ENCODE measurements at places on chromosomes 1 and 21.

DNA sequence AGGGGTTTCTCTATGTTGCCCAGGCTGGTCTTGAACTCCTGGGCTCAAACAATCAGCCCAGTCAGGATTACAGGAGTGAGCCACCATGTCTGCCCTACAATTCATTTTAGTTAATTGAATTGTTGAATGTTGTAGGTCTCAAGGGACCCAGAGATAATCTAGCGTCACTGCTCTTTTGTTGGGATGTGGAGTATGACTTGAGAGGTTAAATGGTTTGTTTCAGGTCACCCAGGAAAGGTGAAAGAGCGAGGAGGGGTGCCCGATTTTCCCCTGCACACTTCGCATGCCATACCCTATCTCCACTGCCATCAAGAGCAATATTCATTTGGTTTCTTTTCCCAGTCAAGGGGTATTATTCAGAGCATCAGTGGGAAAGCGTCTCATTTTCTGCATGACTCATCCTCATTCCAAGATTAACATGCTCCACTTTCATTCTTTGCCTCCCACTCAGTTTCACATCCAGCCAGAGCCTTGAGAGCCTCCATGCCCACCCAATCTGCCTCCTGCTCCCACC is 13.1 kb upstream of the SLC30A1 start:
- no peak for DNase-seq

GRCh38 chr1:234550341-234551031 is 59.5 kb downstream of the IRF2BP2 start:
- no peak for DNase-seq

- DNase-seq: no peak
Observed at GRCh38 chr1:59100708-59101374, 196.1 kb upstream of the FGGY start.

DNA sequence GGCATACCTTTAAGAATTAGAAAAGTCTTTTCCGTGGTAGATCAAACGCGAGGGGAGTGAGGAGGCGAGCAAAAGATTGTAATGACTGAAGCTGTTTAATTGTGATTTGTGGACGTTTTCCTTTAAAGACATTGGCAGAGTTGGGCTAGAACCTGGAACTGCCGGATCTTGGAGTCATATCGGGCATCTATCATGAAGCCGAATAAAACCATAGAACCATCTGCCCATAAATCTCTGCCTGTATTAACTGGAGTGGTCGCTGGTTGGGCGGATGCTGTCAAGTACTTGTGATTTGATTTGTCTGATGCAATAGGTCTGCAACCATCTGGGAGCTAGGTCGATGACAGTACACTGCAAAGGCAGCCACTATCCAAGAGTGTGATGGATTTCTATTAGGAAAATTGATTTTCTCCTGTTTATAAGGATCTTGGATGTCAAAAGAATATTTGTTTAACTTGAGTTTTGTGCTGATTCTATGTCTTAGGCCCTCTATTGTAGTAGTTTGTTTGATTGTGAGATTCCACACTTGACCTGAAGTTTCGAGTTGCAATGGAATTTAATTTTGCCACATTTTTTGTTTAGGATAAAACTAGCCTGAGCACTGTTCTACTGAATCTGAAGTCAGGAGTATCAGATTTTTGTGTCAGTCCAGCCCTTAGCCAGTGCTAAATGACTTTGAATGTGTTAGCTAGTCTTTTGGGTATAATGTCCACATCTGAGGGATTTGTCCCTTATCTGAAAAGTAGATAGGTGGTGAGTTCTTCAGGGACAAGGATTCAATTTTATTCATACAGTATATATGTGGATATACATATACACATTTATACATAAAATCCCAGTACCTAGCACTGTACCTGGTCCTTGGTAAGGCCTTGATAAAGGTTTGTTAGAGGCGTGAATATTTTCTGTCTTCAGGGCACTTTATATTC is 1.2 kb downstream of the SARS1 start:
- DNase-seq: peak; percentile 17

- DNase-seq: no peak
Observed at GRCh38 chr1:211345719-211346118, 19.1 kb downstream of the TRAF5 start.

GRCh38 chr1:22702296-22703085 is 8.1 kb upstream of the EPHB2 start:
- DNase-seq: no peak

DNA sequence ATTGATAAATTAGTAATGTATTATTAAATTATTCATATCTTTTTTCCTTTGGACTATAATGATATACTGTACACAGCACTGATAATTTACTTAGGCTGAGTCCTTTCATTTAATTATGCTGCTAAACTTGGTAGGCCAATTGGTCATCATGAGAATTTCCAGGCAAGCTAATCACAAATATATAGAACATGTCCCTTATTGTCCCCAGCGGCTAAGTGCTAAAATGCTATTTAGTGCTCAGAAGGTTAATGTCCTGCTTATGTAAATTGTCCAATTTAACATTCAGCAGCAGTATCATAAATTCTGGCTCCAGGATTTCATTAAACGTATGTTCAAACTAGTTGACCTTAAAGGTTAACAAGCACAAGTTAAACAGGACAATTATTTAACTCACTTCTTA is 30.0 kb upstream of the RRP15 start:
- DNase-seq: no peak

DNA sequence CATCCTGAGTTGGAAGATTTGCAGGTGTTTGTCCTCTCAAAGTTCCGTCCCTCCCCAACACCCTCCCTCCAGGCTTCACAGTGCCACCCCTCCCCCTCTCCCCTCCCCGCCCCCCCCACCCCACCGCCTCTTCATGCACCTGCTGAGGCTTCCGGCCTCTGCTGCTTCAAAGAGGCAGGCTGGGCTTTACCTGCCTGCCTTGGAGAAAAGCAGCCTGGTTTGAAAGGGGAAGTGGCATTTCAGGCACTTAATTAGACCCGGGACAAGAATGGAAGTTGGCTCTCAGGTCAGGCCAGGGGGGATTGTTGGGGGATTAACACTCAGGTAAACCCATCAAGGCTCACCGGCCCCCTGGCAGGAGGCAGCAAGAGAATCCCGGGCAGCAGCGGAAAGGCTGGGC is 21.1 kb downstream of the PAX7 start:
- no peak for DNase-seq

- DNase-seq: no peak
Observed at GRCh38 chr1:108142773-108143394, 57.3 kb downstream of the SLC25A24 start.

GRCh38 chr1:204704794-204705492 is 19.4 kb upstream of the LRRN2 start:
- no peak for DNase-seq

GRCh38 chr1:111990026-111990877 is 784 bp upstream of the KCND3 start:
- DNase-seq: no peak

- no peak for DNase-seq
Observed at GRCh38 chr1:231420299-231420958, 1.7 kb downstream of the EGLN1 start.

GRCh38 chr1:18723701-18724411 is 93.2 kb downstream of the PAX7 start:
- DNase-seq: no peak

GRCh38 chr1:74523873-74524480 is 11.6 kb upstream of the LRRC53 start:
- DNase-seq: no peak

- DNase-seq: peak; percentile 72
Observed at GRCh38 chr1:225454733-225455132, 26.9 kb upstream of the LBR start.

DNA sequence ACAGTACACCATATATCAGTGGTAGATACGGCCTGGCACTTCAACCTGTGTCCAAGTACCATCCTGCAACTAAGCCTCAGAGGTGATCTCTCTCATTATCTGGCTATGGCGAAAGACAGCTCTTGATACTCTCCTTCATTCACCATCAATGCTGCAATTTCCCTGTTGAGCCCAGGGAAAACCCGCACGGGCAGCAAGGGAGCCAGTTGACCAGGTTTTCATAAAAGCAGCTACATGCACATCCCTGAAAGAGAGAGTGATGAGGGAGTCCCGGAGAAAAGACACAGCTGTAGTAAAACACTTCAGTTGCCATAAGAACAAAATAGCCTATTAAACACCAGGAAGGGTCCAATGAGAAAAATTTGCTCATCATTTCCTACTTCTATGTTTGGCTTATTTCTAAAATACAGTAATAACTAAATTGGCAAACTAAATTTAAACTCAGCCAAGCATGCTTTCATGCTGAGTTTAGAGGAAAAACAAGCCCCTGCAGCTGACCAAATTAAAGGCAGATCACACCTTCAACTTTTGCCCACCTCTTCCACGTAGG is 68.3 kb downstream of the CAPZB start:
- no peak for DNase-seq

- no peak for DNase-seq
Observed at GRCh38 chr1:107105914-107106313, 34.9 kb upstream of the NTNG1 start.

DNA sequence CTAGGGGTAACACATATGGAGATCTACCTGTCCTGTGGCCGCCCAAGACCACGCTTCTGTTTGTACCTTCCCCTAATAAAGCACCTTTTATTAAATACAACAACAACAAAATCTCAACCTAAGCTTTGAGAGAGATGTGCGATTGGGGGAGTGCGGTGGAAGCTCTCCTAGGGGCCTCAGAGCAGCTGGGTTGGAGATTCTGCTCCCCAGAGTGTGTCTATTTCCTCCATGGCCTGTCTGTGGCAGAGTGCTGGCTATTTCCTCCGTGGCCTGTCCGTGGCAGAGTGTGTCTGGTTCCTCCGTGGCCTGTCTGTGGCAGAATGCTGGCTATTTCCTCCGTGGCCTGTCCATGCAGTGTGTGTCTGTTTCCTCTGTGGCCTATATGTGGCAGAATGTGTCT is 139.3 kb upstream of the IPO9 start:
- no peak for DNase-seq

DNA sequence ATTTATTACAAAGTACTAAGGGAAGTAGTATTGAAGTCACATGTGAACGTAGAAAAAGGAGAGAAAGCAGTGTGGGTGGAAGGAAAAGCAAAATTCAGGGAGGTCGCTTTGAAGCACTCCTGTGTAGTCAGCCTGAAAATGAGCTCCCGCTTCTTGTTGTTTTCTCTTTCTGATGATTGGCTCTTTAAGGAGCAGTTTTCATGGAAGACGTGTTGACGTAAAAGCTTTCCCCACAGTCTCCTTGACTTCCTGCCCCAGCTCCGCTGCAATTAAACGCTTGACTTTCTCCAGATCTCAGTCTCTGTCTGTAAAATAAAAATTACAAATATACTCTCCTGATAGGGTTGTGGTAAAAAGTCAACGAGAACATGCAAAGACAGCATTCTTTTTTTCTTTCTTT is 661.5 kb upstream of the ZP4 start:
- DNase-seq: no peak

- no peak for DNase-seq
Observed at GRCh38 chr1:220872296-220872695, 6.9 kb upstream of the HLX start.

DNA sequence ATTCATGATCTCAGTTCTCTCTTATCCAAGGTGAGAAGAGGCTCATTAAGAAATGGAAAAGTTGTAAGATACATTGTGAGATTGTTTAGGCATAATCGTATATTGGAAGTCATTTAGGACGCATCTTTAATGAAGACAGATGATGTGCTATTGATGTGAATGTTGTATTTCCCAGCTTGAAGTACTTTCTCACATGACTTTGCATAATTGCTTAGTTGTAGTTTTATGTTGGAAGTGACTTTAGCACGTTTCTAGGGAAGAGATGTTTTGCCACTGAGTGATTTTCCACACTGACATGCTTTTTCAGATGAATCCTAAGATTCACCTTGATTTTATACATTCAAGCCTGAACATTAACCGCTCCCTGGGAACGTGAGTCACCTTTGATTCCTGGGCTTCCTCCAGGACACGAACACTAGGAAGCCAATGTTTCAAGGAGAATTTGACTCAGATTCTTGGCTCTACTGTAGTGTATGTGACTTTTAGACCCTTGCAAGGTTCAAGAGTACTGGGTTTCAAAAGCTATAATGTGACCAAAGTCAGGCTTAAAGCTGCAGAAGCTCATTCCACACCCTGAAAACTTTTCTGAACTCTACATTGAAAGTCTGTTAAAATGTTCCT is 27.9 kb downstream of the ANGEL2 start:
- no peak for DNase-seq

DNA sequence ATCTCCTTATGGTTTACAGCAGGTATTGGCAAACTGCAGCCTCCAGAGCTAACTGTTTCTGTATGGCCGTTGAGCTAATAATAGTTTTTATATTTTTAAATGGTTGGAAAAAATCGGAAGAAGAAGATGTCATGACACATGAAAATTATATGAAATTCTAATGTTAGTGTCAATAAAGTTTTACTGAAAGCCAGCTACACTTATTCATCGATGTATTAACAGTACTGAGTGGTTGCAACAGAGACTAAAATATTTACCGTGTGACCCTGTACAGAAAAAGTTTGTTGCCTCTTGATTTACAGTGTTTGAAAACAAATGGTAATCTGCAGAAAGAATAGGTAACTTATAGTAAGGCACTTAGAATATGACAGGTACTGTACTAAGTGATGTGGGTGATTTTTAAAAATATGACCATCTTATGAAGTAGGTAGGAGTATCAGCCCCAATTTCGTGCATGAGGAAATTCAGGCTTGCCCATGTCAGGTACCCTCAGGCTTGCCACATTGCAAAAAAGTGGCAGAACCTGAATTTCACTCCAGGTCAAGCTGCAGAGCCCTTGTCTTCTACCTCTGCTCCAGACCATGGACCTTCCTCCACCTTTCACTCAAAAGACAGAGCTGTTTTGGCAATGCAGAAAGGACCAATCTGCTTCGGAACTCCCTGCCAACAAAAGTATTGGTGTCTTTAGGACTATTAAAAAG is 311.9 kb upstream of the RUNX1 start:
- no peak for DNase-seq

DNA sequence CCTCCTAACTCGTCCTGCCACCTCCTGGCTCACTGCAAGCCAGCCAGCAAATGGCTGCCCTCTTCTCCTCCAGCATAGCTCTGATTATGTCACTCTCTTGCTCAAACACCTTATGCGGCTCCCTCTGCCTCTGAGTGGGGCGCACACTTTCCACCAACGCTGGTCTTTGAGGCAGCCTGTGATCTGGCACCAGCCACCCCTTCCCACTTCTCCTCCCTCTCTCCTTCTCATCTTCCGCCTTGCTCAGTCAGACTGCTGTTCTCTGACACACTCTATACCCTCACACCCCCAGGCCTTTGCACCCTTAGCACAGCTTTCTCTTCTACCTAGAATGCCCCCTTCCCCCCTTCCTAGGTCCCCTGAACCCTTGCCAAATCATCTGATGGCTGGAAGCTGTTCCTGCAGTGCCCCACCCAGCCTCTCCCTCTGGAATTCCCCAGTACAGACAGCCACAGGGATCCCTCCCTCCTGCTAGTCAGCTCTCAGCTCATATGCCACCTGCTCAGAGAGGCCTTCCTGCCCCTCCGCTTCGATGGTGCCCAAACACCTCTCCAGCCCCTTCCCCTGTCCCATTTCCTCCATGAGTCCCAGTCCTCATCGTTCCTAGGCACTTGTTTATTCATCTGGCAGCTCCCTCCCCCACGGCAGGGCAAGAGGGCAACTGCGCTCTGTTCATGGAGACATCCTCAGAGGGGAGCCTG is 21.7 kb upstream of the PEF1 start:
- DNase-seq: no peak

GRCh38 chr21:33075128-33075527 is 5.2 kb downstream of the OLIG1 start:
- no peak for DNase-seq

- no peak for DNase-seq
Observed at GRCh38 chr21:25571726-25572121, 35.6 kb downstream of the MRPL39 start.

Measured in stimulated activated CD8-positive, alpha-beta memory T cell treated with anti-CD3 and anti-CD28 coated beads, Interleukin-12 subunit alpha, Interleukin-12 subunit beta, amount 100 ng/mL, for 4 hours (primary cell).